ENCODE measurements at places on chromosomes 3 and 15.

DNA sequence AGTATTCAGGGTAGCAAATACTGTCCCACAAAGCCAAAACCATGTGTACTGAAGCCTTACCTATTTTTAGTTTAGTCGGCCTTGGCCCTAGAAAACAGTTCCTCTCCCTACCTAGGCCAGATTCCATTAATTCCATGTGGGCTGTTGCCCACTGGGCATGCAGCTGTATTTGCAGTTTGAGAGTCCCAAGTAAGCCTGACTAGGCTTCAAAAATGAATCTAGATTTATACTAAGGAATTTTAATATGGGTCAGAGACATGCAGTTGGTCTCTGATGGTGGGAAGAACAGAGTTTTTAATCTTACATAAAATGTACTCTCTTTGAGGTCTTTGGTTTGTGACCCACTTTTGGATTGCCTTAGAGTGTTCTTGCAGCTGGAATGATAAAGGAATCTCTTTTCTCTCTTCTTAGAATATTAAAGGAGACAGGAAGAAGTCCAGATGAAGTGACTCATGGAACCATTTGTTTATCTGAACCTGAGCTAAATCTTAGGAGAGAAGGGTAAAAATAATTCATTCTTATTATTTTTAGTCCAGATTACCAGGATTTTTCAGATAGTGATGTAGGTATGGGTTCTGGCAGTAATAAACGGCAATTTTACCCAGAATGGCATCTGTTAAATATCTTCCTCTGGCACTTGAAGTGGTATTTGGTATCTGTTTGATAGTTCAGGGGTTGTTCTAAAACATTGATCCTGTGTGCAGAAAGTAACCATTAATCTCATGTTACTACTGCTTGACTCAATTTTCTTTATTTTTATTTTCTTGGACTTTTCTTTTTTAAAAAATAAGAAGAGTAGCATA lies 33.8 kb downstream of the GLCE start:
- DNase-seq = no peak

- no peak for DNase-seq
Observed at GRCh38 chr15:101526021-101526420, 36.5 kb upstream of the PCSK6 start.

DNA sequence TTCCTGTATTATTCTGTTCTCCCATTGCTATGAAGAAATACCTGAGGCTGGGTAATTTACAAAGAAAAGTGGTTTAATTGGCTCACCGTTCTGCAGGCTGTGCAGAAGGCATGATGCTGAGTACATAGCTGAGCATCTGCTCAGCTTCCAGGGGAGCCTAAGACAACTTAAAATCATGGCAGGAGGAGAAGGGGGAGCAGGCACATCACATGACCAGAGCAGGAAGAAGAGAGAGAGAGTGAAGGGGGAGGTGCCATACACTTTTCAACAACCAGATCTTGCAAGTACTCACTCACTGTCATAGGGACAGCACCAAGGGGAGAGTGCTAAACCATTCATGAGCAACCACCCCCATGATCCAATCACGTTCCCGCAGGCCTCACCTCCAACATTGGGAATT lies 184.4 kb downstream of the GOLGA8K start:
- DNase-seq = no peak

DNA sequence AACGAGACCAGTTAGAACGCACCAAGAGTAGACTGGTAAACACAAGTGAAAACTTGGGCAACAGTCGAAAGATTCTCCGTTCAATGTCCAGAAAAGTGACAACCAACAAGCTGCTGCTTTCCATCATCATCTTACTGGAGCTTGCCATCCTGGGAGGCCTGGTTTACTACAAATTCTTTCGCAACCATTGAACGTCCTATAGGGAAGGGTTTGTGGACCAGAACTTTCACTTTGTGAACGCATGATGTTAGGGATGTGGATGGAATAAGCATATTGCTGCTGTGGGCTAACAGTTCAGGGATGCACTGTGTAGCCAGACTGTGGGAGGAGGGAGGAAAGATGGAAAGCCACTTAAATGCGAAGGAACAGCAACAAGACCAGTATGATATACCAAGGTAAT lies 34.9 kb upstream of the TBC1D23 start:
- DNase-seq = no peak

- DNase-seq = no peak
Observed at GRCh38 chr15:76349301-76350070, 12.9 kb downstream of the ISL2 start.

- peak; percentile 87 for DNase-seq
Observed at GRCh38 chr15:78618490-78618934, 2.3 kb downstream of the CHRNA3 start.

GRCh38 chr3:137807998-137808397 lies 43.9 kb downstream of the SOX14 start:
- no peak for DNase-seq

DNA sequence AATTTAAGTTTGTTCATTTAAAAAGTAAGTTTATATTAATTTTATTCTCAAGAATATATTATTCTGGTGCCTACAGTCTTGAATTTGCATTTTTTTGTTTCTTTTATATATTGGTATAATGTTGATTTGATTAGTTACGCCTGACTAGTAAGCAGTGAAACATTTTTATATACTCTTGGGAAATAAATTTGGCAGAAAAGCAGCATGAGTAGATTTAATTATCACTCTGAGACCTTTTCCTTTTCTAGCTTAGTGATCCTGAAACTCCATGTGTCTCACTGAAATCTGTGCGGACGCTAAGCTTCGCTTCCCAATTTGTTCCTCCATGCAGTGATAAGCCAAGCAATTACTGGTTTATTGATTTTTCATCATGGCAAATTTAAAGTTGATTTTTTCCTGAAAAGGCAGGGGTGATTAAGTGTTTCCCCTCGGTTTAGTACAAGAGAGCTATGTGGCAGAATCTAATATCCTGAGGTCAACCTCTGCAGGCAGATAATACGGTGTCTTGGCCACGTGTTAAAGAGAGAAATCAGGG lies 87.2 kb upstream of the MLF1 start:
- no peak for DNase-seq

DNA sequence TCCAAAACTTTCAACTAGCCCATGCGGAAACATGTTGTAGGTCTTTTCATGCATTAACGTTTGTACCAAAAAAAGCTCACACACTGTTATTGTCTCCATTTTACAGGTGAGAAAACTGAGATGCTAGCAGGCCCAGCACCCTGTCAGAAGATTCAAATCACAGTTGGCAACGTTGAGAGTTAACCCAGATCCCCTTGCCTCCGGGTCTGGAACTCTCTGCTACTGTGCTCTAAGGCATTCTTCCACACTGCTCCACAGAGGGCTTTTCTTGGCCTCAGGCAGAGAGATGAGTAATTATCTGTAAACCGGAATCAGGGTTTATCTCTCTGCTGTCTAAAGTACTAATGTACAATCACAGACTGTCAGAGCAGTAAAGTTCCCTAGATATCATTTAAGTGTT lies 186.0 kb upstream of the LPP start:
- no peak for DNase-seq

DNA sequence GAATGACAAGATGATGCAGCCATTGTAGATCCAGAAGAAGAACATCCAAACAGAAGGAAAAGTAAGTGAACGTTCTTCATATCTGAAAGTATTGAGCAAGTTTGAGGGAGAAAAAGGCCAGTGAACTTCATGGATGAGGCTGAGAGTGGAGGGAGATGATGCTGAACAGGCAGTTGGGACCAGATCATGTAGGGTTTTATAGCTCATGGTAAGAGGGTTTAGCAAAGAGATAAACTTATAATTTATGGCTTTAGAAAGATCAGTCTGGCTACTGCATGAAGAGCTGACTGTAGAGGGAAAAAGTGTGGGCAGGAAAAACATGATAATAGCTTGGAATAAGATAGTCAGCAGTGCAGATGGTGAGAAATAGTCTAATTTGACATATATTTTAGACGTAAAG lies 192.6 kb upstream of the LPP start:
- no peak for DNase-seq

DNA sequence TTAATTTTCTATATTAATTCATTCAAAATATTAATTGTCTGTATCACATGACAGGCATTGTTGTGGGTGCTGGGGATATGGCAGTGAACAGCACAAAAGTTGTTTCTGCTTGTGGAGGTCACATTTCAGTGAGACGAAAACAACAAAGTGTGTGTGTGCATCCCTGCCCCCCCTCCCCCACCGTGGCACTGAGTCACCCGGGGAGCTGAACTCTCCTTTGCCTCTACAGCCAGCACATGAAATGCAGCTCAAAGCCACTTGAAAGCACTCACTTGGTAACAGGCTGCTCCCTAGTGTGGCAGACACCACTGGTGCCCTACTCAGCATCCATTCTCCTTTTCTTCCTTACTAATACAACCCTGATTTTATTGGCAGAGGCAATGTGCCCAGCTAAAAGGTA lies 16.9 kb upstream of the SCAMP5 start:
- DNase-seq = no peak
